ENCODE measurements at places on chromosomes 7 and 10. TPM values are rescaled to one million over a fixed set of nuclear protein-coding genes. Genes with fewer than 3 reads are reported as not detected.

ZNF736 gene
- 20.6 TPM for total RNA-seq

- no peak overlapping the region for H3K4me3 ChIP-seq
- H3K27ac ChIP-seq = no peak overlapping the region
- H3K36me3 ChIP-seq = peaks cover 2% of the 10 kb centered on the region
- DNase-seq = no peak
- peaks cover 1% of the 10 kb centered on the region for H3K4me1 ChIP-seq
These were observed 25.4 kb downstream of the AIFM2 start for GRCh38 chr10:70106958-70107791.

DNA sequence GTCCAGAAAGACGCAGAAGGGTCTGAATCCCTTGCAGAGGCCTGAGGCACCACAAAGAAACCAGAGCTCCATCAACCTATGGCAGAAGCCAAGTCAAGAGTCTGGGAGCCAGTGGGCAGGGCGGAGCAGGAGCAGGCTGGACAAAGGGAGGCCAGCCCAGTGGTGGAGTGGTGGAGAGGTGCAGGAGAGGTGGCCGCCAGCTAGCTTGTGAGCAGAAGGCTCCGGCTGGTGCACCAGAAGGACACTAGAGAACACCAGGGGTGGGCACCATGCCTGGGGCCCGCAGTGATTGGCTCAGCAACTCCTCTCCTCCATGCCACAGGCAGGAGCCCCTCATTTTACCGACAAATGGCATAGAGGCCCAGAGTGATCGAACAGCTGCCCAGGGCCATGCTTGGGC is 186.6 kb downstream of the GRID1 start:
- no peak overlapping the region for H3K4me3 ChIP-seq
- DNase-seq = no peak
- H3K4me1 ChIP-seq = no peaks in the 10 kb centered on the region
- H3K27ac ChIP-seq = no peak overlapping the region

FGFBP3 gene
- 2.4 TPM for total RNA-seq

DNA sequence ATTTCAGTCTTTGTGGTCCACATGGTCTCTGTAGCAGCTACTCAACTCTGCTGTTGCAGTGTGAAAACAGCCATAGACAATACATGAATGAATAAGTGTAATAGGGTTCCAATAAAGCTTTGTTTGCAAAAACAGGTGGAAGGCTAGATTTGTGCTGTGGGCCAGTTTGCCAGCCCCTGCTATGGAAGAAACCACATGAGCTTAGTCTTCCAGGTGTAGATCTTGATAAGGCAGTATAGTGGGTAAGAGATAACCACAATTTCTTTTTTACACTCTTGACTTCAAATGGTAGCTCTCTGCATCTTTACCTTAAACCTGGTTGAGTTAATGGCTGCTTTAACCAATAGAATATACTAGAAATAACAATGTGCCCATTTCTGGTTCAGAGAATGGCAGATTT is 135.0 kb upstream of the PALS2 start:
- H3K27ac ChIP-seq = no peak overlapping the region
- peaks cover 30% of the 10 kb centered on the region for H3K4me1 ChIP-seq
- no peak overlapping the region for H3K4me3 ChIP-seq
- DNase-seq = no peak
- peaks cover 7% of the 10 kb centered on the region for H3K27me3 ChIP-seq

- peak overlapping the region; percentile 56 for H3K27ac ChIP-seq
- peaks cover 21% of the 10 kb centered on the region for H3K36me3 ChIP-seq
- DNase-seq = no peak
- H3K4me3 ChIP-seq = no peak overlapping the region
- no peaks in the 10 kb centered on the region for H3K27me3 ChIP-seq
- peaks cover 41% of the 10 kb centered on the region for H3K4me1 ChIP-seq
These were observed 42.7 kb downstream of the GBF1 start for GRCh38 chr10:102287991-102288390.

DNA sequence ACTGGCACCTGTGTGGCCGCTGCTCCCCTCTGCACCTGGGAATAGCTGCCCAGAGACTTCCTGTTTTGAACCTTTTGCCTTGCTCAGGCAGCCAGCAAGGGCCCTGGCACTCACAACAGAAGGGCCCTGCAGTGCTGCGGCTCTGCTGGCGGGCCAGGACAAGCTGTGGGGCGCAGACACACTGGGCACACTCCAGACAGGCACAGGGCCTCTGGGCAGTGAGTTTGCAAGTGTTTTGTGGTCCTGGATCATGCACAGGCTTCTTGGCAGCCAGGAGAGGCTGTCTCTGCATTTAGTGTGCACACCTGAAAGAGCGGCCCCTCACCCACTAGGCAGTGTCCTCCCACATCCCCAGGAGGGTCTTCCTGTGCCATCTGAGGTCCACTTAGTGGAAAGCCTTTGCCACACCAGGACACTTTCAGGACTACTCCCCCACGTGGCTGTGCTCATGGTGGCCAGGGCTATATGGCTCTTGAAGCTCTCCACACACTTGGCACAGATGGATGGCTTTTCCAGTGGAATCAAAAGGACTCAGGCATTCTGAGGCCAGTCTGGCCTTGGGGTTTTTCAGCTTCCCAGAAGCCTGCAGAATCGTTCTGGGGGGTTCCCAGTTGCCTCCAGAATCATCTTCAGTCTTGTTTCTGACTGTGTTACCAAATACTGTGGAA is 5.0 kb upstream of the ATP6V0E2 start:
- H3K27ac ChIP-seq = no peak overlapping the region
- H3K36me3 ChIP-seq = peaks cover 22% of the 10 kb centered on the region
- H3K4me1 ChIP-seq = peaks cover 72% of the 10 kb centered on the region
- H3K4me3 ChIP-seq = no peak overlapping the region

DNA sequence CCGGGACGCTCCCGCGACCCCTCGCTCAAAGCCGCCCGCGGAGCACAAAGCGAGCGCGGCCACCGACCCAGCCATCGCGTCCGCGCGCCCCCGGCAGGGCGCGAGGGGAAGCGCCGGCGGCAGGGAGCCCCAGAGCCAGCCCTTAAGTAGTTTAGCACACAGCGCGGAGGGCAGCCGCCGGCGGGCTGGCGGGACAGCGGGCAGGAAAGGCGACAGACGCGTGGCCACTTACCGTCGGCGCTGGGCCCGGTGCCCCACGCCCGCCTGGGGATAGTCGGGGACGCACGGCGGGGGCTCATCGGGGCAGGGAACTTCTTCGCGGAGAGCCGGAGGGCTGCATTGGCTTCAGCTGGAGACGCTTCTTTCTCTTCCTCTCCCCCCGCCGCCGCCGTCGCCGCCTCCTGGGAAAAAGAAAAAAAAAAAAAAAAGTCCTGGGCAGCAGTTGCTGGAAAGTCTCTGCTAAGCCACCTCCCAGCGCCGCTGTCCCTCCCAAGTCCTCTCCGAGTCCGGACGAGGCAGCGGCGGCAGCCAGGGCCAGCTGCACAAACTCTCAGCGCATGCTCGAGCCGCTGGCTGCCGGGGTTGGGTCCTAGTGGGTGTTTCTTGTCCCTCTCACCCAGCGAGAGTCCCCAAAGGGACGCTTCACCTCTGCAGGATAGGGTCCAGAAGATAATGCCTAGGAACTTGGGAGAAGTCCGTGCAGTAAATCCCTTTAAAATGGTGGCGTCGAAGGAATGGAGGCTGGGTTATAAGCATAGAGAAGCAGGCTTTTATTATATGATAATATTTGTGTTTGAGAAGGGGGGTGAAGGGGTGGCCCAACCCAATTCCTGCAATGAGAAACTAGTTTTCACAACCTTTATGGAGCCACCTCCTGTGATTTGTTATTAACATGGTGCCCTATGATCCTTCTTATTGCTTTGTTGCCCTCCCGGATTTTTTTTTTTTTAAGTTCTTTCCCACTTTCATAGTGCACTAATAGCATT is at the start of gene TSPAN12:
Gene TSPAN12, minus strand, starts transcription at position 557 of the 986 bp plus-strand sequence. CDS start 1,381 bp downstream, outside the sequence.
- no peaks in the 10 kb centered on the region for H3K36me3 ChIP-seq
- H3K4me3 ChIP-seq = peak within 1 kb of the TSS; percentile 83
- peaks cover 10% of the 10 kb centered on the region for H3K4me1 ChIP-seq
- H3K27me3 ChIP-seq = peaks cover 64% of the 10 kb centered on the region
- H3K27ac ChIP-seq = no peak within 1 kb of the TSS

GRCh38 chr10:21508706-21509331 is 16.7 kb downstream of the SKIDA1 start:
- H3K4me1 ChIP-seq = no peaks in the 10 kb centered on the region
- DNase-seq = no peak
- no peak overlapping the region for H3K4me3 ChIP-seq
- peaks cover 63% of the 10 kb centered on the region for H3K27me3 ChIP-seq
- no peaks in the 10 kb centered on the region for H3K36me3 ChIP-seq

DNA sequence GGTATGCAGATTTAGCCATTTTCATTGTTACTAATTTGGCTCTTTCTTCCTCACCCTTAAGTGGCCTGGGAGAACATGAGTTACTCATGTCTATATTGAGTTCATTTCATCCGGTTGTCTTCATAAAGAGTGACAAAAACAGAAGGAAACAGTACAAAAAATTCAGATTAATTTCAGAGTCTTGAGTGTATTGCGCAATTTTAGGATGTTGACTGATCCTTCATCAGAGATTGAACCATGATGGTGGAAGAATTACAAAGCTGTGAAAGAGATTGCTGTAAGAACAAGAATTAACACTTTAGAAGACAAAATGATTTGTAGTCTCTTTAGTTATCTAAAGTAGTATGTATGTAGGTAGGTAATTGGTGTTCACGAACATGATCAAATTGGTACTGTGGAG is 194.0 kb upstream of the PPP1R3A start:
- no peaks in the 10 kb centered on the region for H3K36me3 ChIP-seq
- no peak for DNase-seq
- no peaks in the 10 kb centered on the region for H3K4me1 ChIP-seq
- H3K27me3 ChIP-seq = no peaks in the 10 kb centered on the region
- no peak overlapping the region for H3K4me3 ChIP-seq
- no peak overlapping the region for H3K27ac ChIP-seq

DNA sequence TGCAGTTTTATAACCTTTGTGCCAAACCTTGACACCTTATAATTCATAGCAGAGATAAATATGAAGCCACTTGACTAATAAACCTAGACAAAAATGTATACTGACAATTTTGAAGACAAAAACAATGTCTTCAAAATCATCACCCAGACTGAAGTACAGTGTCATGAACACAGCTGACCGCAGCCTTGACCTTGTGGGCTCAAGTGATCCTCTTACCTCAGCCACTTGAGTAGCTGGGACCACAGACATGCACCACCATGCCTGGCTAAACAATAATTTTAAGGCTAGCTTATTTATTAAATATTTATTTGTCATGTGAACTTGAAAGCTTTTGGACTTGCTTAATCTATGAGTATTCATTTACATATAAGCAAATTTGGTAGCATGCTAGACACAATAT is 24.3 kb downstream of the IL6 start:
- H3K4me3 ChIP-seq = no peak overlapping the region
- H3K27me3 ChIP-seq = peaks cover 23% of the 10 kb centered on the region
- no peaks in the 10 kb centered on the region for H3K4me1 ChIP-seq
- no peaks in the 10 kb centered on the region for H3K36me3 ChIP-seq
- DNase-seq = no peak

- H3K27ac ChIP-seq = no peak overlapping the region
- peaks cover 5% of the 10 kb centered on the region for H3K4me1 ChIP-seq
- DNase-seq = no peak
These were observed 35.1 kb downstream of the MACROH2A2 start for GRCh38 chr10:70087616-70088307.

GIMAP8 gene
- 6.1 TPM for total RNA-seq

PTN gene
- 0.11 TPM for total RNA-seq

DNA sequence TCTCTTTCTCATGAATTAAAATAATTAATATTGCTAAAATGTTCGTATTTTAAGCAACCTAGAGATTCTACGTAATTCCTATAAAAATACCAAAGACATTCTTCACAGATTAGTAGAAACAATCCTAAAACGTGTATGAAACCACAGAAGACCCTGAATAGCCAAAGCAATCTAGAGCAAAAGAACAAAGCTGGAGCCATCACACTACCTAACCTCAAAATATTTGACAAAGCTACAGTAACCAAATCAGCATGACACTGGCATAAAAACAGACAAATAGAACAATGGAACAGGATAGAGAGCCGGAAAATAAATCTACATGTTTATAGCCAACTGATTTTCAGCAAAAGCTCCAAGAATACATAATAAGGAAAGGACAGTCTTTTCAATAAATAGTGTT is 105.5 kb upstream of the PTN start:
- H3K27ac ChIP-seq = no peak overlapping the region
- no peak for DNase-seq
- no peaks in the 10 kb centered on the region for H3K27me3 ChIP-seq
- H3K4me1 ChIP-seq = no peaks in the 10 kb centered on the region
- H3K36me3 ChIP-seq = no peaks in the 10 kb centered on the region

ACTL6B gene
- not detected for total RNA-seq

- H3K4me3 ChIP-seq = no peak overlapping the region
- H3K27ac ChIP-seq = no peak overlapping the region
- H3K36me3 ChIP-seq = no peaks in the 10 kb centered on the region
- DNase-seq = no peak
- H3K27me3 ChIP-seq = peaks cover 4% of the 10 kb centered on the region
- no peaks in the 10 kb centered on the region for H3K4me1 ChIP-seq
These were observed 175.4 kb downstream of the LSM5 start for GRCh38 chr7:32314761-32315160.

CHRM2 gene
- not detected for total RNA-seq

- no peak overlapping the region for H3K4me3 ChIP-seq
- H3K36me3 ChIP-seq = peaks cover 22% of the 10 kb centered on the region
- peaks cover 3% of the 10 kb centered on the region for H3K27me3 ChIP-seq
- H3K27ac ChIP-seq = no peak overlapping the region
- peaks cover 22% of the 10 kb centered on the region for H3K4me1 ChIP-seq
- no peak for DNase-seq
These were observed 60.1 kb downstream of the INPP5A start for GRCh38 chr10:132597654-132598053.

DNA sequence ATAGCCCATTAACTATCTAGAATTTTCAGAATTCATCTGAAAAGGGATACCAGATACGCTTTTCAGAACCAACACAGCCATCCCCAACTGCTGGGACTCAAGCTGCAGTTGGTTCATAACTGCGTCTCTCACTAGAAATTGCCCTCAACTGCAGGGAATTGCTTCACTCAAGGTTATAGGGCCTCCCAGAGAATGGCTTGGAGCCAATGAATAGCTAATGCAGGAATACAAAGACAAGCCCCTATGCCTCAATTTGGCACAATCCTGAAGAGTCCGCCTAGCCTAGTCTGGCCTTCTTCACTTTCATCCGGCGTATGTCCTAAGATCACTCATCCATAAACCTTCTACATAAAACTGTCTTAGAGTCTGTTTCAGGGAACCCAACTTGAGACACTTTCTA is 164.0 kb downstream of the SKAP2 start:
- H3K4me1 ChIP-seq = peaks cover 11% of the 10 kb centered on the region
- DNase-seq = no peak
- peaks cover 35% of the 10 kb centered on the region for H3K27me3 ChIP-seq
- H3K36me3 ChIP-seq = no peaks in the 10 kb centered on the region

GRCh38 chr10:95289003-95289920 is 1.5 kb downstream of the PDLIM1 start:
- no peak overlapping the region for H3K27ac ChIP-seq
- H3K36me3 ChIP-seq = no peaks in the 10 kb centered on the region
- H3K4me1 ChIP-seq = peaks cover 14% of the 10 kb centered on the region
- H3K27me3 ChIP-seq = peaks cover 51% of the 10 kb centered on the region
- no peak for DNase-seq

- no peaks in the 10 kb centered on the region for H3K27me3 ChIP-seq
- DNase-seq = no peak
- no peak overlapping the region for H3K4me3 ChIP-seq
- H3K36me3 ChIP-seq = peaks cover 96% of the 10 kb centered on the region
These were observed 71.8 kb upstream of the GSDME start for GRCh38 chr7:24828891-24829661.

BAMBI gene
- total RNA-seq = 0.16 TPM

- DNase-seq = no peak
- H3K36me3 ChIP-seq = no peaks in the 10 kb centered on the region
- no peak overlapping the region for H3K27ac ChIP-seq
- H3K4me1 ChIP-seq = no peaks in the 10 kb centered on the region
- no peak overlapping the region for H3K4me3 ChIP-seq
These were observed 54.6 kb downstream of the AGMO start for GRCh38 chr7:15507171-15507570.

Measured in activated T-helper 2 cell treated with anti-CD3 and anti-CD28 coated beads, Interferon-gamma antibody, Interleukin-2, Interleukin-4, amounts not matched to agents 10 μg/mL and 5 μg/mL and 100 μg/mL, durations not matched to agents 14 hours and 24 hours and 36 hours (primary cell).